ENCODE measurements at places on chromosomes 2 and 18.

DNA sequence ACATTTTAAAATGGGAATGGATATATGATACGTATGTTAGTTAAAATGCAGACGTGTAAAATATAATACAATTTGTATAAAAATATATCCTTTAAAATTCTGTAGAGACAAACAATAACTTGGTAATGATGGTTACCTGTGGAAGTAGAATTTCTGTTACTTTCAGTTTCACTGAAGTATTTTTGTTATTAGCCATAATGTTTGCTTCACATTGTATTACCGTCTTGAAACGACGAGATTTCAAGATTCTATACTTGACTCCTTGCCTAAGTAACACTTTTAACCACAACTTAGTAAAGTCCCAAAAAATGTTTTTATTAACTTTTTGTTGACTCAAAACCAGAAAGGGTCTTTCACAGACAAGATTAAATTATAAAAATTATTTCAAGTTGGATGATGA lies 488.3 kb upstream of the VRK2 start:
- no peak for DNase-seq

GRCh38 chr2:150619607-150620330 lies 132.3 kb upstream of the RND3 start:
- no peak for DNase-seq

DNA sequence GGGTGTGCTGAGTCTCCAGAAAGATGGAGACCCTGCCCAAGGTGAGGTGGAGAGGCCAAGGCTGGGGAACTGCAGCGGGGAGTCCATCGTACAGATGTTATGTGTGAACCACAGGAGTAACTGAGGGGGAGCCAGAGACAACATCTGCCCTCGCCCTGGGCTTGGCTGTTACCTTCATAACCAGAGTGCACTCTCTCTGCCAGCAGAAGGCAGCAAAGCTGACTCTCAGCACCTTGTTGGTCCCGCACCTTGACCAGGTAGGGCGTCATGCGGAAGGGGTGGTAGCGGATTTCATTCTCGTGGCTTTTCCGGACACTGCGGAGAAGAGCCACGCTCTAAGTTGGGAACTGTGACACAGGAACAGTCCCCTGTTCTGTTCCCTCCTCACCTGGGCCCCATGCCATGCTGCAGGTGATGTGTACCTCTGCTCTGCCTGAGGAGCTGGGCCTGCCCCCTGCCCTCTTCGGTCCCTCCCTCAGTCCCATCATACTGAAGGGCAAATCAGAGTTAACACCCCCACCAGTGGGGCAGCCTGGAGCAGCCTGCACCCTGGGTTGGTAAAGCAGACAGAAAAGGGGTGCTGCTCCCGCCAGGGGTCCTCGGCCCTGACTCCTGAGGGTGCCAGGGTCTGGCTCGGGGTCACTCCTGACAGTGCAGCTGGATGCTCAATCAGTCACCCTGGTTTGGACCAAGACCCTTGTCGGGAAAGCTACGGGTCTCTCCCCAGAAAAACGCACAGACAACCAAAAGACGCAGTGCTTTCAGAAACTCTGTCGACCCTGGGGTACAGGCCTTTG lies 20.3 kb downstream of the PER2 start:
- DNase-seq = no peak

DNA sequence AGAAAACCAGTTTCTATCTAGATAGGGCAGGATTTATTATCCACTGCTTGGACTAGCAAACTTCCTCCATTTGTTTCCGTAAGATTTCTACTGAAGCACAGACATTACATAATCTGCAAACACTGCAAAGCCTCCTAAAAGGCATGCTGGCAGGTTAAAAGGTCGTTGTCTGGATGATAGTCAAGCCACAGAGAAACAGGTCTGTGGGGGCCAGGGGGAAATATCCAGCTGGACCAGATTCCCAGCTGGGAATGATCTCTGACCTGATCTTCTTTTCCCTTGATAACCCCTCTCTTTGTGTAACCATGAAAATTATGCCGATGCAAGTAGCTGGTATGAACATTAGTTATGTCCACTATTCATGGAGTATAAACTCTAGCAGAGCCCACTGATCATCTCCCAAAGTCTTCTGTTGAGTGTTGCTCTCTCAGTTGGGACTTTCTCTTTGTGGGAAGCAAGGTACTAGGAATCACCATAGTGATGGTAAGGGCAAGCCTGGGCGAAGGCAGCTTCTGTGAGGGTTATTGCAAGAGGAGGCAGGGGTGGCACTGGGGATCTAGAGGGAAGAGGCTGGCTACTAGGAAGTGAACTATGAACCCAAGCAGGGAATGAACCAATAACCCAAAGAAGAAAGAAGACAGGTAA lies 61.3 kb downstream of the GDF7 start:
- no peak for DNase-seq

DNA sequence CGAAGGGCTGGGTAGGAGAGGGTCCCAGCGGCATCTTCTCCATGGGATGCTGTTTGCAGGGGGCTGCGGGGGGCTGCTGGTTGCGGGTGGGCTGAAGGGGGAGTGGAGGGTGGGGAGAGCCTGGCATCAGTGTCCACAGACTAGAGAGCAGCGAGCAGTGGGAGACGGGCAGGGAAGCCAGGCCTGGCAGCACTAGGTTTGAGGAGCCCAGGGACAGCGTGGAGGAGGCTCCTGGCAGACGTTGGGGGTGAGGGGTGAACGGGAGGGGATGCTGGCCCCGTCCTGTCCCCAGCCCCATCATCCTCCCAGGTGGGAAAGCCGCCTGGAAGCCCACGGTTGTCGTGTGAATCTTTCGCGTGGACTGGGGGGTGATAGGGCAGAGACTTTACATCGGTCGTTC lies 48.2 kb upstream of the TFCP2L1 start:
- no peak for DNase-seq

- DNase-seq = no peak
Measured at GRCh38 chr2:102418421-102418961, 4.5 kb upstream of the IL18RAP start.

GRCh38 chr2:207110715-207111114 lies 55.0 kb downstream of the KLF7 start:
- DNase-seq = no peak

GRCh38 chr2:62596061-62596921 lies 90.3 kb upstream of the TMEM17 start:
- no peak for DNase-seq

GRCh38 chr2:223068071-223068470 lies 16.1 kb downstream of the KCNE4 start:
- no peak for DNase-seq

DNA sequence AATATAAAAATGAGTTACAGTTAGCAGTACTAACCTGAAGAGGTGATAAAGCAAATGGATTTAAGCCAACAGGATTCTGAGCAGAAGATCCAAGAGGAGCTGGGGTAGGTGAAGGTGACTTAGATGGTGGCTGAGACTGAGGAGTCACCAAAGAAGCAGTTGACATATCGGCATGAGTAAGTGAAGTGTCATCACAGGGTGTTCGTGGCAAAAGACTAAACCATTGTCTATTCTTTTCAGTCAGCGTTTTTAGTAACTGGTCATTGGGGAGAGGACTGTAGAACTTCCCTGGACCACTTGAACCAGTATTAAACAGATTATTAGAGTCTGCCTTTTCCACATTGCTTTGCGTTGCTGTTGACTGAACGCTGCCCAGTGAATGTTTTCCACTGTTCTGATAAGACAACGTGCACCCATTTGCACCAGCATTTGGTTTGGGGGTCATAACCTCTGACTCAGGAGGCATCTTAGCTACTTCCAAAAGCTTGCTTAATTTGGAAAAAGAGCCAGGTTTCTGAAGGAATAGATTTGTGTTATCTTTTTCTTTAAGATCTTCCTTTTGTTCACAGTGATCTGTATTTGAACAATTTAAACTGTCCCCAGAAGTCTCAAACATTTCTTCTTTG lies 63.3 kb upstream of the WDSUB1 start:
- no peak for DNase-seq

Measured in stimulated activated CD4-positive, alpha-beta T cell treated with anti-CD3 and anti-CD28 coated beads, Interleukin-1b, Interleukin-23, amount 100 ng/mL, for 1 hour (primary cell).